ENCODE measurements at places on chromosomes 11 and 22.

- DNase-seq = peak; percentile 36
Observed at GRCh38 chr11:60924906-60925853, 920 bp downstream of the TMEM132A start.

GRCh38 chr22:46638601-46639431 lies 18.6 kb downstream of the GRAMD4 start:
- DNase-seq = no peak

DNA sequence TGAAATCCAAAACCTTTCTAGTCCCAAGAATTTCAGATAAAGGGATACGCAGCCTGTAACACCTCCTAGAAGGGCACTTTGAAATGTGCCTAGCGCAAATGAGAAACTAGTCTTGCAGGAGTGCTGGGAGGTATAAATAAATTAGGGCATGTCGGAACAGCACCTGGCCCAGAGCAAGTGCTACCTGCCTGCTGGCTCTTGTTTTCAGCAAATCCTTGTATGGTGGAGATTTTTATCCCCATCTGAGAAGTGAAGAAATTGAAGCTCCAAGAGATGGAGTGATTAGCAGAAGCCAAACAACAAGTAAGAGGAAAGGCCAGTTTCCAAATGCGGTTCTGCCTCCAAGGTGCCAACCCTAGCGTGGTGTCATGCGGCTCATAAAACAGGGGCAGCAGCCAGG lies 36.7 kb upstream of the TFIP11 start:
- DNase-seq = no peak

- DNase-seq = no peak
Observed at GRCh38 chr11:28911829-28912228, 803.6 kb downstream of the METTL15 start.

GRCh38 chr11:71148716-71149115 lies 103.7 kb downstream of the SHANK2 start:
- DNase-seq = no peak

- no peak for DNase-seq
Observed at GRCh38 chr22:47046411-47047065, 284.1 kb downstream of the TBC1D22A start.

DNA sequence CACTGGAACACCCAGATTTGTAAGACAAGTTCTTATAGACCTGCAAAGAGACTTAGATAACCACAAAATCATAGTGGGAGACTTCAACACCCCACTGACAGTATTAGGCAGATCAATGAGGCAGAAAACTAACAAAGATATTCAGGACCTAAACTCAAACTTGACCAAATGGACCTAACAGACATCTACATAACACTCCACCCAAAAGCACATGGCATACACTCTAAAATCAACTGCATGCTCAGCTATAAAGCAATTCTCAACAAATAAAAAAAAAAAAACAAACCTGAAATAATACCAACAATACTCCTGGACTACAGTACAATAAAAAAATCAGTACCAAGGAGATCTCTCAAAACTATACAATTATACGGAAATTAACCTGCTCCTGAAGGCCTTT lies 115.0 kb downstream of the FDX1 start:
- DNase-seq = no peak

DNA sequence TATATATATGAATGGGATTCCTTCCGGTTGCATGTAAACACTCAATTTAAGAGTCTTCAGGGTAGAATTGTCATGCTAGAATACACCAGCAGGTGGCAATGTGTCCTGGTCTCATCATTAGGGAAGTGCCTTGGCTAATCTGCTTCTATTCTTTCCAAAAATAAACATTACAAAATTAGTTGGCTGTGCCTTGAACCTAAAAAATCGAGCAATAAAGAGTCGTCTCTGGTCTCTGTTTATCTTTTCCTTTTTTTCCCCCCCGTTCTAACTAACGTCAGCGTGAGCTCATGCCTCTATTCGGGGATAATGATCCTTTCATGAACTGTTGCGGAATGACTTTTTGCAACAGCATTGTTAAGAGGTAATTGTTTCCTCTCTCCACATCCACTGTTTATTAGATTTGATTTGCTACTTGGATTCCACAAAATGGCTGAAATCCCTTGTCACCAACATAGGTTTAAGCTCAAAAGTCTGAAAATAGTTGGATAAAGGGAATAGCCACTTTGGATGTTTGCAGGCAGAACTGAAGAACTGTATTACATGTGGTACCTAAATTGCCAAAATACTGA lies 1.2 kb upstream of the ARHGEF12 start:
- peak; percentile 60 for DNase-seq

- no peak for DNase-seq
Observed at GRCh38 chr11:75539459-75540334, 14.0 kb upstream of the GDPD5 start.

GRCh38 chr11:75856912-75857311 lies 41.9 kb downstream of the UVRAG start:
- DNase-seq = no peak

- no peak for DNase-seq
Observed at GRCh38 chr11:126537492-126537891, 182.0 kb downstream of the ST3GAL4 start.

DNA sequence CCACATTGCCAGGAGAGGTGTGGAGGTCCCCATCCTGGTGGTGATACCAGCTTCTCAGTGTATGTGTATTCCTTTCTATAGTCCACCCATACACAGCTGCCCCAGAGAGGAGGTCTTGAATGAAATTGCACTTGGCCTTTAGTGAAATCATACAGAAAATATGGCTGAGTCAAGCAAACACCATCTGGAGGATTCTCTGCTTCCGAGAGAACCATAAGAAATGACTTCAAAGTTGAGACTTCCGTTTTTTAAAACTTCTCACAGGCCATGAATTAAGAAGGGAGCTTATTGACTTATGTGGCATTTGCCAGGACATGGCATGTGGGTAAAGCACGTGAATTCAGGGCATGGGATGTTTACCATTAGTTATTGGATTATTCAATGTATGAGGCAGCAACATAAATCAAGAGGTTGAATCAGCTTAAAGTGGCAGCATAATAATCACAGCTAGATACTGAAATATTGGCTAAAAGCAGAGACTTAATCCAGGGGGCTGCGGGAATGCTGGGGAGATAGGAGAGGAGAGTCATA lies 119.1 kb upstream of the MTNR1B start:
- no peak for DNase-seq

GRCh38 chr11:26142891-26143290 lies 189.0 kb upstream of the ANO3 start:
- DNase-seq = no peak

DNA sequence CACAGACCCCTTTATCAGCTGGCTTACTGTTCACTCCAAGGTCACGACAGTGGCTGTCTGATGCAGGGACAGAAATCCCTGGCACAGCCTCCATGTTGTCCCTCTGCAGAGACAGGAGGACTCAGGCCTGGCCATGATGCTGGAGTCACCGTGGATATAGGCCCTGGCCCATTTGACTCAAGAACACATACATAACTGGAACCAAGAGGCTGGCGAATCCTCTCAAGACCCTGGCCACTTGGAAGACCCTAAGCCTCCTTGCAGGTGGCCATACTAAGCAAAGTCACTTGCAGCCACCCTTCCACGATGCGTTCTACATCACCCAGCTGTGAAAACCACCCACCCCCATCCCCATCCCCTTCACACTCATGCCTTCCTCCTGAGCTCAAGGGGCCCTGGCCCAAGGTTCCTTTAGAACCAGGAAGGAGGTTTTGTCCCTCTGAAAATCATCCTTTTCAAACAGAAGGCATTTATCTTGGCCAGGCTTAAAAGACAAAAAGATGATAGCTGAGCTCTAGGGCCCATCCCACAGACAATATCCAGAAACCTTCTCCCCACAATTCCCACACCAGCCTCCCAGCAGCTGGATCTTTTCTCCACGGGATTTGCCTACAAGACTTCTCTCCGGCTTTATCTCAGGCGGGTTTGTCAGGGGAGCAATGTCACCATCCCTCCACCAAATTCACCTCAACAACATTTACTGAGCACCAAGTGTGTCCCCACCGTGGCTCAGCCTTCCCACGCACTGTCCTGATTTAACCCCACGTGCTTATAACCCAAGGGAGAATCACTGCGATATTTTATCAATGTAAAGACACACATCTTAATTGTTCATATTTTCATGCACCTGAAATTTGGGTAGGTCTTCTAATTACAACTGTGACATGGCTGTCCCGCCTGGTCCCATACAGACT lies 123.4 kb upstream of the SERPIND1 start:
- DNase-seq = no peak

DNA sequence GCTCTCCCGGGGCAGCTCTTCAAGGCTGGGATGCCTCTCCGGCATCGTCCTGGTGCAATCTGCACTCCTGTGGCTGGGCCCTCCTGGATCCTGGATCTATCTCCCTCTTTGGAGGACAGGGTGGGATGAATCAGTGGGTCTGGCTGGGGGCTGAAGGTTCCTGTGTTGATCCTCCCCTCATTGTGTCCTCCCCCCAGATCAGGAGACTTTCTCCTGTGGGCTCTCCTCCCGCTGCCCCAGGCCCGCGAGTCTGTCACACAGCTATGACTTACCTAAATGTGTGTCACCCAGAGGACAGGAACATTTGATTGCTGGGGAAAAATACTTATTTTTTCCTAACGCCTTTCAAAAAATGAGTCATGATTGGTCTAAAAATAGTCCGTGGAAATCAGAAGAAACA lies 106.8 kb upstream of the NECTIN1 start:
- DNase-seq = no peak

DNA sequence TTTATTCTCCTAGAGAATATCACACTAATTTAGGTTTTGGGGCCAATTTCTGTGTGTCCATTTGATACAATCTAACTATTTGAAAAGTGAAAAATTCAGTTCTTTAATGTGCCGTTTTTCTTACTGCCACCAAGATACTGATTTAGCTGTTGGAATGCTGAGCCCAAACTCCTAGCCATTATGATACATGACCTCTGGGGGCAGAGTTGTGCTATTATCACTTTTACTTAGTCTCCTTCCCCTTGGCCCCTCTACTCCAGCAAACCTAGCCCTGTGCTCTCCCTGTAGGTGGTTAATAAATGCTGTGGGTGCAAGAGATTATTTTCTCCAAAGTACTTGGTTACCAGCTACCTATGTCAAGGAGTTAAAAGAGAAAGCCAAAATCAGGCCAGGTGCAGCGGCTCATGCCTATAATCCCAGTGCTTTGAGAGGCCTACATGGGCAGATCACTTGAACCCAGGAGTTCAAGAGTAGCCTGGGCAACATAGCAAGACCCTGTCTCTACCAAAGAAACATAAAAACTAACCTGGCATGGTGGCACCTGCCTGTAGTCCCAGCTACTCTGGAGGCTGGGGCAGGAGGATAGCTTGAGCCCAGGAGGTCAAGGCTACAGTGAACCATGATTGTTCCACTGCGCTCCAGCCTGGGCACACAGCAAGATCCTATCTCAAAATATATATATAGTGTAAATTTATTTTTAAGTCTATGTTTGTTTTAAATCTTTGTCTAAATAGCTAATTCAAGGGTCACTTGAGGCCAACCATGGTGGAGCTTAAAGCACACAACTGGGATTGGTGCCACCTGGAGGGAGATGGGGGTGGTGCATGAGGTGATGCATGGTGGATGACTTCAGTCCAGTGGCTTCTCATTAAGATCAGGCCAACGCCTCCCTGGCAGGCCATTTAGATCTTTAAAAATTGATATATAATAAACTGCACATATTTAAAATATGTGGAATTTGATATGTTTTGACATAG lies 193.2 kb upstream of the PLET1 start:
- DNase-seq = peak; percentile 21

- no peak for DNase-seq
Observed at GRCh38 chr22:48276994-48277867, 1514.8 kb downstream of the TBC1D22A start.

GRCh38 chr11:123265951-123266350 lies 70.9 kb upstream of the CLMP start:
- no peak for DNase-seq

- DNase-seq = no peak
Observed at GRCh38 chr11:13862845-13863392, 99.6 kb upstream of the SPON1 start.

- no peak for DNase-seq
Observed at GRCh38 chr11:64173616-64174355, 7.9 kb upstream of the MACROD1 start.

- no peak for DNase-seq
Observed at GRCh38 chr11:66349084-66349386, 1.6 kb upstream of the B4GAT1 start.

GRCh38 chr11:83572581-83573496 lies 286.7 kb upstream of the CCDC90B start:
- no peak for DNase-seq

GRCh38 chr11:123640677-123641494 lies 13.5 kb downstream of the SCN3B start:
- peak; percentile 63 for DNase-seq

DNA sequence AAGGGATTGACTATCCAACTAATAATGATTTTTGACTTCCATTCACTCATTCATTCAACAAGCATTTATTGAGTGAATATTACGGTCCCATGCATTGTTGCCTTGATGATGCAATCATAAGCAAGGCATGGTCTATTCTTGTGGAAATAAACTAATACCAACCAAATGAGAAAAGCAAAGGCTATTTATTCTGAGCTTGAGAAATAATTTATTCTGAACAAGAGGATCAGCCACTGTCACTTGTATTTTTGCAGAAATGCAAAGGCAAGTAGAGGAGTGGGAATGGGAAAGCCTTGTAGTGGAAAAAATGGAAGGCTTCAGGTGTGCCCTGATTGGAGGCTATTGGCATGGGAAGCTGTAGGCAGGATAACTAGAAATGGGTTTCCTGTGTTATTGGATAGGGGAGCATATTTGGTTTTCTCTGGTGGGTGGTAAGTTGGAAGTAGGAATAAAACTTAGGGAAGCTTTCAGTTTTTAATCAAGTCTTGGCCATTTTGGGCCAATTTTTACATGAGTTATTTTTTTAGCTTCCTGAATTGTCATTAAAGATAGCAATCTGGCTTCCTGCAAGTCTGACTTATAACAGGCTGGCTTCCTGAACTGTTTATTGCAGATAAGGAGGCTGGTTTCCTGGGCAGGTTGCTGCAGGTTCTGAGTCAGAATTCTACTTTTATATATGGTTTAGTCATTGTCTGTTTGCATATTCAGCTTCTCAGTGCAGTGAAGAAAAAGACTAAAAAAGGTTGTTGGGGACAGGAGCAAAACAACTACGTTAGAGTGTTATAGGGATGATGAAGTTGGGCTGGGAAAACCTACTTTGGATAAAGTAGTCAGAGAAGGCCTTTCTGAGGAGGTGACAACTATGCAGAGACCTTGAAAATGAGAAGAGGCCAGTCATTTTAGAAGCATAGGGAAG lies 106.7 kb downstream of the APIP start:
- DNase-seq = no peak

All from nephron progenitor cell (in vitro differentiated cells).